ENCODE measurements at places on chromosomes 11 and 22.

DNA sequence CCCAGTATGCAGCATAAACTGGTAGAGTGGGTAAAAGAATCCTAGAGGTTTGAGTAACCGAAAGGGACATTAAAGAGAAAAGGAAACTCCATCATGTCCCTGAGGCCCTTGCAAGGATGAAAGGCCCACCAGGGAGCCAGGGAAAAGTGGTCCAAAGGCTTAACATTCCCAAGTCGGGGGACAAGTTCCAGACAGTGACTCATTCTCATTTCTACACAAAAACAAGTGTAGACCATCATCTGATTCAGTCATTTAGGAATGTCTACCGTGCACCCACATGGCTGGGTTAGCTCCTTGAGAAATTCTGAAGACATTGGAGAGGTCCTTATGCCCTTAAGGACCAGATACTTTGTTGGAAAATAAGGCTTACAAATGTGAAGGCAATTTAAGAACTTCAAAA lies 4.8 kb upstream of the NOX4 start:
- no peak for DNase-seq

- no peak for DNase-seq
These were observed 64.6 kb downstream of the OTOG start for GRCh38 chr11:17611503-17612220.

DNA sequence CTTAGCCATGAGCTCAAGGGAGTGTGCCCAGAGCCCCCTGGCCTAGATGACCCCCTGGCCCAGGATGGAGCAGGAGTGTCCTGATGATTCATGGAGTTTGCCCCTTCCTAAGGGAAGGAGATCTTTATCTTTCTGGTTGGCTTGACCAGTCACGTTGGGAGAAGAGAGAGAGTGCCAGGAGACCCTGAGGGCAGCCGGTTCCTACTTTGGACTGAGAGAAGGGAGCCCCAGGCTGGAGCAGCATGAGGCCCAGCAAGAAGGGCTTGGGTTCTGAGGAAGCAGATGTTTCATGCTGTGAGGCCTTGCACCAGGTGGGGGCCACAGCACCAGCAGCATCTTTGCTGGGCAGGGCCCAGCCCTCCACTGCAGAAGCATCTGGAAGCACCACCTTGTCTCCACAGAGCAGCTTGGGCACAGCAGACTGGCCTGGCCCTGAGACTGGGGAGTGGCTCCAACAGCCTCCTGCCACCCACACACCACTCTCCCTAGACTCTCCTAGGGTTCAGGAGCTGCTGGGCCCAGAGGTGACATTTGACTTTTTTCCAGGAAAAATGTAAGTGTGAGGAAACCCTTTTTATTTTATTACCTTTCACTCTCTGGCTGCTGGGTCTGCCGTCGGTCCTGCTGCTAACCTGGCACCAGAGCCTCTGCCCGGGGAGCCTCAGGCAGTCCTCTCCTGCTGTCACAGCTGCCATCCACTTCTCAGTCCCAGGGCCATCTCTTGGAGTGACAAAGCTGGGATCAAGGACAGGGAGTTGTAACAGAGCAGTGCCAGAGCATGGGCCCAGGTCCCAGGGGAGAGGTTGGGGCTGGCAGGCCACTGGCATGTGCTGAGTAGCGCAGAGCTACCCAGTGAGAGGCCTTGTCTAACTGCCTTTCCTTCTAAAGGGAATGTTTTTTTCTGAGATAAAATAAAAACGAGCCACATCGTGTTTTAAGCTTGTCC lies 14.3 kb downstream of the ADORA2A start:
- no peak for DNase-seq

DNA sequence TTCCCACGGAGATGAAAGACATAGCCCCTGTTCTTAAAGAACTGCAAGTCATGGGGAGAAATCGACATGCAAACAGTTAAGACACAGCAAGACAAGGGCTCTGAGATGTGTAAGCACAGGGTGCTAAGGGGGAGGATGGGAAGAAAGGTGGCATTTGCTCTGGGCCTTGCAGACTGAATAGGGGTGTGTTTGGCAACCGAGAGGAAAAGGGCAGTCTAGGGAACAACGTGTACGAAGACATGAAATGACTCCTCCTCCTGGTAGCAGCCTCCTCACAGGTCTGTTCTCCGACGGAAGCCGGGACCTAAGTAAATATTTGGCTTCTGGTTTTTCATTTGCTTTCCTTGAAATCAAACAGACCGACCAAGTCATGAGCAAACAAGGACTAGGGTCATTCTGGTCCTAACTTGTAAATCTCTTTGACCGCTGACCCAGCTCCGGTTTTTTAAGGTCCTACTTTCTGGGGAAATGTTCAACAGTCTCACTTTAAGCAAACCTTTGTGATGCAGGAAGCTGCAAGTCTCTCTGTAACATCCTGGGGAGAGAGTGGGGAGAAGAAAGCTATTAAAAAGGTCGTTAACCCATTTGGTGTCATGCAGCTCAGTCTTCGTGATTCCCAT lies 19.7 kb downstream of the NNMT start:
- peak; percentile 66 for DNase-seq

GRCh38 chr11:131796541-131796940 lies 426.1 kb downstream of the NTM start:
- no peak for DNase-seq

- no peak for DNase-seq
These were observed 13.4 kb upstream of the HYLS1 start for GRCh38 chr11:125873881-125874555.

GRCh38 chr11:96257972-96258934 lies 84.7 kb downstream of the MAML2 start:
- no peak for DNase-seq

GRCh38 chr11:78620159-78620558 lies 45.5 kb upstream of the NARS2 start:
- no peak for DNase-seq
